Adipocyte (in vitro differentiated cells): ENCODE measurements at places on chromosomes 5 and 9.

DNA sequence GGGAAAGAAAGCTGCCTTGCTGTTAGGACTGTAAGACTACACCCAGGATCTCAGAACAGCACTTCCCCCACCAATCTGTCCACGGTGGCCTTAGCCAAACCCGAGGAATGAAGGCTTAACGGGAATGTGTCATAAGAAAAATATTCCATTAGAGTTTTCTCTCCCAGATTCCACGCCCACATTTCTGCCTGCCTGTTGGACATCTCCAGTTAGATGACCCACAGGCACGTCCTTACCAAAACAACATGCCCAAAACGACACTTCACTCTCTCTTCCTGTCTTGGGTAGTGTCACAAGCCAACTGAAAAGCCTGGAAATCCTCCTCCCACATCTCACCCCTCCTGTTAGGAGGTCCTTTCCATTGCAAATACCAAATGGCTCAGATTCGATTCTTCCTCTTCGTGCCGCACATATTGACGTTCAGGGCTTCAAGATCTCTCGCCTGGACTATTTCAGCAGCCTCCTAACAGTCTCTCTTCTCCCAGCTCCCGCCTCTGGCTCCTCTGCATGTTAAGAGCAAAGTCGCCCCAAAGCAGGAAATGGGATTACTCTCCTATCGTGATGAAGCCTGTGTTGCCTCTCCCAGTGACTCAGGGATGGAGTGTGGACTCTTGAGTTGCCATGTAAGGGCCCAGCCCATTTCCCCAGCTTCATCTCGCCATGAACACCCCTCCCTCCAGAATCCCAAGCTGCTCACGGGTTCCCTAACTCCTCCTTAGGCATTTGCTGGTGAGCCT lies 159.3 kb downstream of the NR3C1 start:
- peak; percentile 97 for DNase-seq

GRCh38 chr5:14914623-14915260 lies 43.2 kb upstream of the ANKH start:
- DNase-seq: peak; percentile 74

DNA sequence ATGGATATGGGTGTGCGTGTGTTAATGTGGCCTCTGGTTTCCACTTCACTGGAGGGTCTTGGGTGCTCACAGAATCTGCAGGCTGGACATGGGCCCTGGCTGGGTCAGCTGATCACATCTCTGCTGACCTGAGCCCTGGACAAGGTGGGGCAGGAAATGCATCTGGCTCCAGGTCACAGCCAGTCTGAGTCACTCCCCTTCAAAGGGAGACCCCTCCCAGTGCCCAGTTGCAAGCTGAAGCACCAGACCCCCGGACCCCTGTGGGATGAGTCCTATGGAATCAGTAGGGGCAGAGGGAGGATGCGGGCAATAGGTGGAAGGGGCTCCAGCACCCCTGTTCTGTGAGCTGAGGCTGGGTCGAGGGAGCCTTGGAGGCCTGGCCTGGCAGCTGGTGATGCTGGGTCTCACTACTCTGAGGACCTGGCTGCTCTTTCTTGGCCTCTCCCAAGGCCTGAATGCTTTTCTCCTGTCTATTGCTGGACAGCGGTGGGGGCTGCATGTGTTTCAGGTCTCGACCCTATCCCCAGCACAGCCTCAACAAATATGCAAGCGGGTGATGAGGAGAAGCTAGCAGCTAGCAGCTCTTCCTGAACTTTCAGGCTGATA lies 54.5 kb downstream of the PHF2 start:
- DNase-seq: no peak

GRCh38 chr5:11292648-11293356 lies 531.8 kb upstream of the DAP start:
- no peak for DNase-seq

DNA sequence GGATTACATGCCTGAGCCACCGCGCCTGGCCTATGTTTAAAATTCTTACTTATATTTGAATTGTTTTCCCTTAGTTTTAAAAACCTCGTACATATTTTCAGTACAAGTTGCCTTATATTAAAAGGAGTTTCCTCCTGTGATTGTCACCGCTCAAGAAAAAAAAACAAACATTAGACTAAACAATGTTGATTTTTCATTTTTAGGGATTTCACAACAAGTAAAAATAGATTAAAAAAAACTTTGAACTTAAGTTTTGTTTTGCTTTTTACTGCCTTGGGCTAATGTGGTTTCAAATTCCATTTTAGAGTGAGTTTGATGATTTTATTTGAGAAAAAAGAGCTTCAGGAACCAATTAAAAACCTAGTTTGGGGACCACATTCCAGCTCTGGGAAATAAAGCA lies 1196.6 kb upstream of the CDH18 start:
- peak; percentile 86 for DNase-seq

- DNase-seq: no peak
These were observed 22.5 kb downstream of the FGD3 start for GRCh38 chr9:92969516-92970466.

- DNase-seq: no peak
These were observed 90.3 kb downstream of the AK8 start for GRCh38 chr9:132787748-132788159.

DNA sequence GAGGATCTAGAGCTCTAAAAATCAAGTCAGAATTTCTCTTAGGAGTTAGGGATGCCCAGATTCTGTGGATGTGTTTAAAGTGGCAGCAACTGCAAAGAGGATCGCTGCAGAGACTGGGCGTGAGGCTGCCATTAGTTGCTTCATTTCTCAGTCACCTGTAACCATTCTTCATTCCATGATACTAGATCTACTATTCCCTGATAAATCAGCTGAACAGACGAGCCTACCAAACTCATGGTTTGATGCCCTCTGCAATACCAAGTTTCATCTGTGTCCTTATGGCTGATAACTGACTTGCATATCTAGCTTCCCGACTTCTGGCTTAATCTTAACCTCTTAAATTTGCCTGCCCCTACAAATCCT lies 33.3 kb downstream of the UBE2R2 start:
- DNase-seq: no peak

DNA sequence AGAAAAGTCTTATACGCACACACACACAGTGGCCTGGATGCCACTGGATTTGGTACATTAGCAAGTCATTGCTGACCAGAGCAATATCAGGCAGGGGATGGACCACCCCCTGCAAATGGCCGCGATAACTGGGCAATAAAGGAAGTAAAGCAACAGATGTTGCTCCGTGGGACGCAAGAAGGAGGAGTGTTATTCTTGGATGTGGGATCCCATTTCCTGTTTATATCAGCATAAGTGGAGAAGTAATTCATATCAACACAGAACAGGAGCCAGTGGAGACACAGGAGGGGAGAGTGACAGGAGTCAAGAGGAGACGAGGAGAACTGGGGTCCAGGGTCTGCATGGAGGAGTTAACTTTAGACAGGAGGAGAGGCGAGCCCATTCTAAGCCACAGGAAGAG lies 18.4 kb downstream of the RUFY1 start:
- no peak for DNase-seq

DNA sequence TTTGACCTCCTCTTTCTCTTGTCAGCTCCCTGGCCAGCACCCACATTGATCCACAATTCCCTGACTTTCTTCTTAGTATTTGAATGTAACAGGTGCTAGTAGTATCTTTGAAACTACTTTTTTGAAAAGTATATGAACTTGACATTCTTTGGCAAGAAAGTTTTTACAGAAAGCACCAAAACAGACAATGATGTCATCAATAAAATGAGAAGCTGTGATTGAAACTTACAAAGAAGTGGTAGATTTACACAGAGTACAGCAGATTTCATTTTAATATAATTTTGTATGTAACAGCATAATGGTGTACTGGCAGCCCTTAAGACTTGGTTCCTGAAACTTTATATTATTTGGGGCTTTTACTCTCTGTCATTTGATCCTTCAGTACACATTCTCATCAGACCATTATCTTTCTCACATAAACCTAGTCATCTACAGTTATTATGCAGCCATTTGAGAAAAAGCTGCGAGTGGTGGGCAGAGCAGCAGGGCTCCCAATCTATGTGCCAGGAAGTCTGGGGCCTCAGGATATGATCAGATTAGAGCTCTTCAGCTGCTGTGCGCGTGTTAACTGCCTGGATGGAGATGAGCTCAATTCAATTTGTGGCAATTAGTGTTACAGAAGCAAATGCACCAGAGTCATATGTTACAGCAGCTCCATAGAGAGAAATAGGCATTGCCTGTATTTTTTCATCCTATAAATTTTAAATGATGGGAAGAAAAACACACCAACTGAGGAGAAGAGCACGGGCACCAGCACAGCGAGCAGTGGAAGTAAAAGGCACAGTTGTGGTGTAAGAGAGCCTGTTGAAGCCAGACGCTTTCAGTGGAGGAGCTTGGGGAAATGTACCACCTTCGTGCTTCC lies 126.1 kb downstream of the STARD4 start:
- no peak for DNase-seq

DNA sequence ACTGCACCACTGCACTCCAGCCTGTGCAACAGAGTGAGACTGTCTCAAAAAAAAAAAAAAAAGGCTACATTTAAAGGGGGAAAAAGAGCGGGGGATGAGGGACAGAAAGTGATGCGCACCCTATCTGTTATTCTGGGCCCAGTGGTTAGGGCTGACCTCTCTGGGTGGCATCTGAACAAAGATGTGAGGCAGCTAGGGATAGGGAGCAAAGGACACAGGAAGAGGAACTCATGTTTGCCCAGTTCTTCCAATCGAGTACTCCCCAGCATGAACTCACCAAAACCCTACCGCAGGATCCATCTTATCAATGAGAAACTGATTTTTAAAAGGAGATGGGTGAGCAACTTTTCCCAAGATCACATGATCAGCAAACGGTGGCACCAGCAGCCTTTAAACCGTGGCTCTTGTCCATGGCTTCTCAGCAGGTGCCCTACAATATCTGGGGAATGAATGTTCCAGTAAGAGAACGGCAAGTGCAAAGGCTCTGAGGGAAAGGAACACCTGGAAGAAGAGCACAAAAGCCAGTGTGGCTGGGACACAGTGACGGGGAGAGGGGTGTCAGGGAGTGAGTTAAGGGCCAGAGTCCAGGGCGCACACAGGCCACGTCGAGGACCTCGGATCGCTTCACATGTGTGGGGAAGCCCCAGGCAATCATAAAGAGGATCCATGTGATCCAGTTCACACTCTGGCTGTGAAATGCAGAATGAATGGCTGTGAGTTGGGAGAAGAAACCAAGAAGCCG lies 22.0 kb downstream of the RAPGEF1 start:
- DNase-seq: no peak

- DNase-seq: no peak
These were observed 53.6 kb upstream of the APC start for GRCh38 chr5:112684121-112684520.

DNA sequence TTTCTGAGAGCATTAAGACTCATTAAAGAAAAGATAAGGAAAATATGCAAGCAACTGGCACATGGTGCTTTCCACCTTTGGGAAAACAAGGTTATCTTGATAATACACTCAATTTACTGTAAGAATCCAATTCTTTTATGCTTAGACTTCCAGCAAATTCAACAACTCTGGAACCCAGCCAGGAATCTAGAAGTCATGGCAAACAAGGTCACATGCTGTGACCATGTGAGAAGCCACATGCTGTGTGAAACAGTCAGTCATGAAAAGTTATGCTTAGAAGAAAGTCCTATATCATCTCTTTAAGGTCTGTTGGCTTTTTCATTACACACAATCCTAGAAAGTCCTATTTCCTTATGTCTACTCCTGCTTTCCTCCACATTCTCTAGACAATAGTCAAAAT lies 581.8 kb upstream of the C9orf72 start:
- no peak for DNase-seq

GRCh38 chr5:1068204-1068894 lies 43.5 kb downstream of the SLC12A7 start:
- DNase-seq: no peak

DNA sequence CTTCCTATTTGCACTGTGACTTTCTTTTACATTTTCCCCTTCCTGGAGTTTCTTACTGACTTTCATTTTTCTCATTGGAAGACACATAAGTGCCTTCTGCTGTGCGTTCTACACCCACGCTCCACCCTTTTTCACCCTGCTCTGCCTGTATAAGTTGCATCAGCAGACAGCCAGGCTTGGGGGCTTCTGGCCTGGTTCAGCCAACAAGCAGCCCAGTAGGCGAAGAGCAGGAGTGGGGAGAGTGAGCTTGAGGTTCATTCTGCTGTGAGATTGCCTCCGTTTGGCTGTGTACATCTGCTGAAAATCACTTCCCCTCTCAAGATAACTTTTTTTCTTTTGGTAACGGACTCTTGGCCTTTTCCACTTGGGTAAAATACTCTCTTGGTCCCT lies 38.4 kb downstream of the RASGRF2 start:
- DNase-seq: no peak

DNA sequence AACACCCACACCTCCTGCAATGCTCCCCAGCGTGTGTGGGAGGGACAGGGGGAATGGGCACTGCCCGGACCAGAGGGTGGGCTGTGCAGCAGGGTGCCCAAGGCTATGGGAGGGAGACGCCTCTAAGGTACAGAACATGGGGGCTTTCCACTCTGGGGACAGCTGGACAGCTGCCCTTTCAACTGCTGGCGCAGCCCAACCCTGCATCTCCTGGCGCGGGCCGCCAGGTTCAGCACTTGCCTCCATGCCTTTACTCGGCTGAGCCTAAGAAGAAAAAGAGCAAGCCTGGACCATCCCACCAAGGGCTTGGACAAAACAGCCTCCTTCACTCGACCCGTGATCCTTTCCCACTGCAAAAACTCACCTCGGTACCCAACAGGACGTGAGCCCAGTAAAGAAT lies 15.0 kb downstream of the AK8 start:
- no peak for DNase-seq

- peak; percentile 99 for DNase-seq
These were observed 43.4 kb upstream of the EXOC3 start for GRCh38 chr5:399296-400281.

- no peak for DNase-seq
These were observed 56.5 kb upstream of the TESK1 start for GRCh38 chr9:35548571-35548970.

DNA sequence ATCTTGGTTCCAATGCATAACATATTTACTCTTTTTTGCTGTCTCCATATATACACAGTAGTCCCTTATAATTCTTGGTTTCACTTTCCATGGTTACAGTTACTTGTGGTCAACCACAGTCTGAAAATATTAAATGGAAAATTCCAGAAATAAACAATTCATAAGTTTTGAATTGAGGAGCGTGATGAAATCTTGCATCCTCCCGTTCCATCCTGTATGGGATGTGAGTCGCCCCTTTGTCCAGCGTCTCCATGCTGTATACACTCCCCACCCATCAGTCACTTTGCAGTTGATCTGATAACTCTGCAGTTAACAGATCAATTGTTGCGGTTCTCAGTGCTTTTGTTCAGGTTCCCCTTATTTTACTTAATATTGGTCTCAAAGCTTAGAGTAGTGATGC lies 11.5 kb upstream of the FAF2 start:
- peak; percentile 61 for DNase-seq

DNA sequence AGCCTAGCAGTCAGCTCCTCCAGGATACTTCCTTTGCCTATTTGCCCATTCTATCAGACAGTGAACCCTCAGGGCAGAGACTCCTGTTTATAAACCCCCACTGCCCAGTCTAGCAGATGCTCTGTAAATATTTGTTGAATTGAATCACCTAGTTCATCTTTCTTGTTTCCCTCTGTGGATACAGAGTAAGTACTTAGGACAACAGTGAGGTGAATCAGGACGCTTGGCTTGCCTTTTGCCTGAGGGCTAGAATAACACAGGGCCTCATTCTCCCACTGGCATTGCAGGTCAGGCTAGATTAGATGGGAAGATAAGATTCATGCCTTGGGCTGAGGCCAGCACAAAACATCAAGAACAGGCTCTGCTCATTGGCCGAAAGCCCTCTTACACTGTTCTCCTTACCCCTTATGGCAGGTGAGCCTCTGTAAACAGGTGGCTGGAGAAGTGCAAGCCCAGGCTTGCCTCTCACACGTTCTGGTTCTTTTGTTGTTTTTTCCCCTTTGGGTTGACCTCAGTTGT lies 22.2 kb downstream of the TNFSF8 start:
- DNase-seq: peak; percentile 71

- peak; percentile 36 for DNase-seq
These were observed 1.1 kb upstream of the GNA14 start for GRCh38 chr9:77649109-77649812.
